ENCODE measurements at places on chromosomes 13 and 19. TPM values are rescaled to one million over a fixed set of nuclear protein-coding genes. Genes with fewer than 3 reads are reported as not detected.

DNA sequence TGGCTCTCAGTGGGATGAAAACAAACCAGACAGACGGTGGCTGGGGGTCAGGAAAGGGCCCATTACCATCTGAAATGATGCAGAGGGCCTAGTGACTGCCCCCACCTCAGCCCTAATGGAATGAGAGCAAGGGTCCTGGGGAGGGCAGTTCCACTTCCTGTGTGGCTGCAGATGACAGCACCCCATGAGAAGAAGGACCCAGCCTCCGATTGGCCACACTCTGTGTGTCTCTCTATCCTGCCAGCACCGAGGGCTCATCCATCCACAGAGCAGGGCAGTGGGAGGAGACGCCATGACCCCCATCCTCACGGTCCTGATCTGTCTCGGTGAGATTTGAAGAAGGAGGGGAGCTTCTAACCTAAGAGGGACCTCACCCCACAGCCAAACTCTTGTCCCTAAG lies 498 bp downstream of the LILRB1 start:
- peaks cover 92% of the 10 kb centered on the region for H3K27me3 ChIP-seq
- no peaks in the 10 kb centered on the region for H3K36me3 ChIP-seq
- H3K4me1 ChIP-seq = no peaks in the 10 kb centered on the region
- no peak overlapping the region for H3K27ac ChIP-seq
- no peak overlapping the region for H3K4me3 ChIP-seq

GRCh38 chr13:81406639-81407292 lies 1065.8 kb upstream of the SPRY2 start:
- no peaks in the 10 kb centered on the region for H3K36me3 ChIP-seq
- H3K4me1 ChIP-seq = peaks cover 3% of the 10 kb centered on the region
- DNase-seq = no peak

GRCh38 chr19:16888629-16889365 lies at the start of gene F2RL3:
TSS of gene F2RL3 (plus strand) at chr19:16888999. CDS start at chr19:16889190, 191 bp downstream.
- DNase-seq = no peak
- H3K4me3 ChIP-seq = no peak within 1 kb of the TSS
- no peak within 1 kb of the TSS for H3K27ac ChIP-seq
- 0 out of 2 replicates have a peak, but pooled peaks cover 4% of the 10 kb centered on the region for H3K4me1 ChIP-seq
- no peaks in the 10 kb centered on the region for H3K36me3 ChIP-seq

GRCh38 chr13:40983725-40984667 lies 35.1 kb downstream of the ELF1 start:
- no peak overlapping the region for H3K27ac ChIP-seq
- no peak overlapping the region for H3K4me3 ChIP-seq
- no peaks in the 10 kb centered on the region for H3K36me3 ChIP-seq
- DNase-seq = no peak
- H3K27me3 ChIP-seq = no peaks in the 10 kb centered on the region

DNA sequence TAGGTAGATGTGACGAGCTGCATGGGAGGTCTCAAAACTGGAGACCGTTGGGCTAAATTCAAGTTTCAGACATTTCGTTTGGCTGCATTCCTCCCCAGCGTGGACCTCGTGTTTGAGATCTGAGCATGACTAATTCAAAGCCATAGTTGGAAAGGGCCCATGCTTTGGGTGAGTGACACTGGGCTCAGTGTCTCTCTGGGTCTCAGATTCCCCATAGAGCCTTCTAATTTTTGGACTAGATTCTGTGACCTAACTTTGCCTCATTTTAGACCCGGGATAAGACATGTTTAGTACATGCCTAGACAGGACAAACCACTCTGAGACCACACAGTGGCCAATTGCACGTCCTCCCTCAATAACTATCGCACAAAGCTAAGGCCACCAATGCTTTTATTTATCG lies 16.6 kb downstream of the CKM start:
- no peak overlapping the region for H3K4me3 ChIP-seq
- H3K4me1 ChIP-seq = no peaks in the 10 kb centered on the region
- no peak for DNase-seq
- no peaks in the 10 kb centered on the region for H3K27me3 ChIP-seq

- no peak for DNase-seq
- no peak overlapping the region for H3K4me3 ChIP-seq
- no peaks in the 10 kb centered on the region for H3K4me1 ChIP-seq
These were observed 294.2 kb downstream of the PCDH17 start for GRCh38 chr13:57925751-57926150.

- no peak overlapping the region for H3K27ac ChIP-seq
- DNase-seq = no peak
- H3K27me3 ChIP-seq = no peaks in the 10 kb centered on the region
These were observed 307.4 kb downstream of the DIAPH3 start for GRCh38 chr13:59856281-59856810.

DNA sequence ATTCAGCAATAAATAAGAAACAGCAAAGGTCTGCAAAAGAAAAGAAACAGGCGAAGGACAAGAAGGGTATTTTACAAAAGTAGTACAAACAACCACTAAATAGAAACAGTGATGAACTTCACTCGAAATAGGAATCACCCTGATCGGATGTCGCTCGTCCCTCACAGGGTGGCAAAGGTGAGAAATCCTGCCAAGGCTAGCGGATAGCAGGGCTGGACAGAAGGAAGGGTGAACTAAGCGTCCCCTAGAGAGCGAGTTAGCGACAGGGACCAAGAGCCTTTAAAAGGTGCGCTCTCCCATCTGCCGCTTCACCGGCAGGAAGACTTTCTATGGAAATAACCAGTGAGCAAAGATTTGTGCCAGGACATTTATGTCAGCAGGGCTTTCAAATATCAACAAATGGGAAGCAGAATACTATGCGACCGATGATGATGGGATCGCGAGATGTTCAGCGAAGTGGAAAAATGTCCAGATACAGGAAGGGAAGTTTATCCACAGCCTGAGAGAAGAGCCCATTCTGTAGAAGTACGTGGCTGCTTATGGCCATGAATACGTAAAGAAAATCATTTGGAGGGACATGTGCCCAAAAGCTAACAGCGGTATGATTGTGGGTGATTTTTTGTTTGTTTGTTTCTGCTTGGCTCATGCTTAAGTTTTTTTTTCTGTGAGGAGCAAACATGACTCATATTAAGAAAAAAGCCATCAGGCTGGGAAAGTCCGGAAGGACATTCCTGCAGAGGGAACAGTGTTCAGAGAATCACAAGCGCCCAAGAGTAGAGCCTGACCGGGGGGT lies 18.9 kb downstream of the ELAVL1 start:
- peak; percentile 94 for DNase-seq
- peaks cover 70% of the 10 kb centered on the region for H3K36me3 ChIP-seq
- H3K27ac ChIP-seq = peak overlapping the region; percentile 100
- H3K4me3 ChIP-seq = peak overlapping the region; percentile 19
- peaks cover 59% of the 10 kb centered on the region for H3K4me1 ChIP-seq

DNA sequence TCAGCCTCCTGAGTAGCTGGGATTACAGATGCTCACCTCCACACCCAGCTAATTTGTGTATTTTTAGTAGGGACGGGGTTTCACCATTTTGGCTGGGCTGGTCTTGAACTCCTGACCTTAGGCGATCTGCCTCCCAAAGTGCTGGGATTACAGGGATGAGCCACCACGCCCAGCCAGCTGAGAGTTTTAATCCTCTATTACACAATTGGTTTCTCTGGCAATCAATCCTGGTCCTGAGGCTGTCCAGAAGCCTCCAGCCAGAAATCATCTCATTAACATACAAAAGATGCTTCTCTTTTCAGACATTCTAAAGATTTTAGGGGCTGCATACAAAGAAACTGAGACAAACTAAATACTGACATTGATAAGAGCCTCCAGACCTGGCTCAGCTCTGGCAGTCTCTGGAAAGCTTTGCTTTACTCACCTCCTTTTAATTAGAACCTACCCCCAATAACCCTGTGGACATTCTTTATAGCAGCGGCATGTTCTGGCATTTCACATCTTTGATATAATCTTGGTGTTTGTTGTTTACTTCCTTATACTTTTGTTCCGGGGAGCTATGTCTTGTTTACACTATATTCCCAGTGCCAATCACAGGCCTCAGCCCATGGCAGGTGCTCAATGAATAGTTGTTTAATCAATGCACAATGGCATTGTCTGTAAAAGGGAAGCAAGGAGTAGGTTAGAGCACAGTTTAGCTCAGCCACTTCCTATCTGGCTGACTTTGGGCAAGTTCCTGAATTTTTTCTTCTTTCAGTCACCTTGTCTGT lies 4.1 kb upstream of the ZNF724 start:
- DNase-seq = no peak
- H3K4me1 ChIP-seq = no peaks in the 10 kb centered on the region
- peaks cover 4% of the 10 kb centered on the region for H3K36me3 ChIP-seq
- no peak overlapping the region for H3K27ac ChIP-seq

- H3K4me1 ChIP-seq = no peaks in the 10 kb centered on the region
- no peaks in the 10 kb centered on the region for H3K27me3 ChIP-seq
- H3K27ac ChIP-seq = no peak overlapping the region
- no peaks in the 10 kb centered on the region for H3K36me3 ChIP-seq
- H3K4me3 ChIP-seq = no peak overlapping the region
These were observed 13.8 kb downstream of the DNASE2 start for GRCh38 chr19:12867120-12868099.

- H3K27ac ChIP-seq = no peak overlapping the region
- H3K4me1 ChIP-seq = peaks cover 5% of the 10 kb centered on the region
- H3K4me3 ChIP-seq = no peak overlapping the region
- no peaks in the 10 kb centered on the region for H3K36me3 ChIP-seq
- DNase-seq = no peak
- H3K27me3 ChIP-seq = peaks cover 8% of the 10 kb centered on the region
These were observed 2.8 kb upstream of the MICU2 start for GRCh38 chr13:21606796-21607195.

GRCh38 chr13:66803013-66803807 lies 426.9 kb downstream of the PCDH9 start:
- no peak overlapping the region for H3K4me3 ChIP-seq
- no peaks in the 10 kb centered on the region for H3K27me3 ChIP-seq
- DNase-seq = no peak
- H3K36me3 ChIP-seq = no peaks in the 10 kb centered on the region
- no peaks in the 10 kb centered on the region for H3K4me1 ChIP-seq

DNA sequence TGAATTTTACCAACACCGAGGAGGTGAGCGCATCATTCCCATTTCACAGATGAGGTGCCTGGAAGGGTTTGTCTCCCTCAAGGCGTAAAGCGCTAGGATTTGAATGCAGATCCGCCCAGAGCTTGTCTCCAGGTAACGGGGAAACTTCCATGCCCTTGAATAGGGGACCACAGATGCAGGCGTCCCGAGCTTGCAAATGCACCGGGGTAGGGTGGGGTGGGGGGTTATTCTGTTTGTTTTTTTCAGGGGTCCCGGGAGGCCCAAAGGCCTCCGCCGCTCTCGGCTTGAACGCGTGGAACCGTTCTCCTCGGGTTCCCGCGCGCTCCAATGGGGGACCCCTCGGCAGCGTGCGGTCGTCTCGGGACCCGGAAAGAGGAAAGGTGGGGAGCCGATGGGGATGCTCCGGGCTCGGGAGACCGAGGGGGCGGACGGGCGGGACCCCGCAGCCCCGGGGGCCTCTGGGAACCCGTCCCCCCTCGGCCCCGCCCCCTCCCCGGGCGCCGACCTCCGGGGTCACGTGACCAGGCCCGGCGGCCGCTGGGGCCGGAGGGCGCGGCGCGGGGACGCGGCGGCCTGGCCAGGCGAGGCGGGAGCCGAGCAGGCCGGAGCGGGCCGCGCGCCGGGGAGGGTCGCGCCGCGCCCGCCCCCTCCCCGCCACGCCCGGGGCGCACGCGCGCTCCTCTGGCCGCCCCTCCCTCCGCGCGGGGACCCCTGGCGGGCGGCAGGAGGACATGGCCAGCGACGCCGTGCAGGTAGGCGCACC lies at the start of gene PKN1:
Gene PKN1, plus strand, starts transcription at position 516 of the 763 bp plus-strand sequence. Its CDS starts 216 bp downstream, at position 732.
- peaks cover 3% of the 10 kb centered on the region for H3K36me3 ChIP-seq
- peak within 1 kb of the TSS; percentile 84 for H3K4me3 ChIP-seq
- peaks cover 24% of the 10 kb centered on the region for H3K4me1 ChIP-seq
- DNase-seq = peak; percentile 46
- H3K27me3 ChIP-seq = no peaks in the 10 kb centered on the region
- peak within 1 kb of the TSS; percentile 60 for H3K27ac ChIP-seq

DNA sequence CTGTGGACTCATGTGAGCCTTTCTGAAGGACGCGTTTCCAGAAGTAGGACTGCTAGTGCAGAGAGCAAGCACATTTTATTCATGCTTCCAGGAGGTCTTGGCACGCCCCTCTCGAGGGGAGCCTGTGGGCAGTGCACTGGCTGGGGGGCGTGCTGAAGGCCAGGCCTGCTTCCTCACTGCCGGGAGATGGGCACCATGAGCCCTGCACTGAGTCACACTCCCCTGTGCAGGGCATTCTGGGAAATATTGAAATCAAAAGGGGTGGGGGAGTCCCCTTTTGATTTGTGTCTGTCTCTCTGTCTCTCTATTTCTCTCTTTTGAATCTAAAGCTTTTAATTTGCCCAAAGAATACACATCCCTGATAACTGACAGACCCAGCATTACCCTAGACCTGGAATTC lies 34.0 kb downstream of the DPF1 start:
- H3K4me1 ChIP-seq = peaks cover 10% of the 10 kb centered on the region
- no peak overlapping the region for H3K4me3 ChIP-seq
- no peaks in the 10 kb centered on the region for H3K36me3 ChIP-seq
- H3K27me3 ChIP-seq = no peaks in the 10 kb centered on the region

- H3K4me1 ChIP-seq = peaks cover 12% of the 10 kb centered on the region
- no peak overlapping the region for H3K27ac ChIP-seq
- no peaks in the 10 kb centered on the region for H3K27me3 ChIP-seq
- no peak for DNase-seq
- H3K36me3 ChIP-seq = no peaks in the 10 kb centered on the region
- H3K4me3 ChIP-seq = no peak overlapping the region
These were observed 2.1 kb upstream of the KLHL26 start for GRCh38 chr19:18634612-18635297.

DNA sequence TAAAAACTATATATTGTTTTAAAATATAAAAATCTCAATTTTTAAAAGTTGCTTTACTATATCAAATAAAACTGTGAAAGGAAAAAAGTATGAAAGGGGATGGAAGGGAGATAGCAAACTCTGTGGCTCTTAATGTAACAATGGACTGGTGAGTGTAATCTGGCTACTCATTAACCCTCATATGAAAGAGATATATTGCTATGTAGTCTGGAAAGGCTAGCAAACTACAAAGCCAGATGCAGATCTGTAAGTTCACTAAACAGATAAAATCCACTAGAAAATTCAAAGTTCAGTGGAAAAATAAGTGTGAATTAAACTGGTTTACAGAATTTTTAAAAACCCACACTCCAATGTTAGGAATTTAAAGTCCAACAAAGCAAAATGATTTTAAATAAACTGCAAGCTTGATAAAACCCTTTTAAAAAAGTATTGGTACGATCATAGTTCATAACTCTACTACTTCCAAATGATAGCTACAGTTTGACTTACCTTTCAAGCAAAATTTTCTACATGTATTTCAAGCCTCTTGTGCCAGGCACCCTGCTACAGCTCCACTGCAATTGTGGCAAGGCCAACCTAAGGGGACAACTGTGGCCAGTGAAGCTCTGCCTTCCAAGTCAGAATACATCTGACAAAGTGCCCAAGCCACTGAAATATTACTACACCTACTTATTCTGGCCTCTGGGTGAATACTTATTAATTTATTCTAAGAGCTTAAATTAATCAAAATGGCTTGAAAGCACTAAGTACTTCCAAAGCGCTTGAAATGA lies 647 bp upstream of the ELF1 start:
- no peaks in the 10 kb centered on the region for H3K36me3 ChIP-seq
- H3K4me3 ChIP-seq = no peak overlapping the region
- DNase-seq = no peak
- peaks cover 14% of the 10 kb centered on the region for H3K4me1 ChIP-seq

Gene SAFB
- 94.9 TPM for total RNA-seq

Gene PSG11
- total RNA-seq = not detected

Gene CGB5
- 0.52 TPM for total RNA-seq

Gene AMER2
- total RNA-seq = not detected

Gene NAPA
- 75.1 TPM for total RNA-seq

Gene KLF12
- total RNA-seq = 5.0 TPM

Gene CAPN12
- 5.5 TPM for total RNA-seq

Gene NALCN
- 6.4 TPM for total RNA-seq

Gene EID2B
- total RNA-seq = 3.5 TPM

Measured in PC-3 (cell line).